WERI-Rb-1 (cell line): ENCODE measurements at places on chromosomes 6 and 20.

GRCh38 chr6:33417128-33417902 is 592 bp downstream of the CUTA start:
- peak; percentile 40 for DNase-seq

DNA sequence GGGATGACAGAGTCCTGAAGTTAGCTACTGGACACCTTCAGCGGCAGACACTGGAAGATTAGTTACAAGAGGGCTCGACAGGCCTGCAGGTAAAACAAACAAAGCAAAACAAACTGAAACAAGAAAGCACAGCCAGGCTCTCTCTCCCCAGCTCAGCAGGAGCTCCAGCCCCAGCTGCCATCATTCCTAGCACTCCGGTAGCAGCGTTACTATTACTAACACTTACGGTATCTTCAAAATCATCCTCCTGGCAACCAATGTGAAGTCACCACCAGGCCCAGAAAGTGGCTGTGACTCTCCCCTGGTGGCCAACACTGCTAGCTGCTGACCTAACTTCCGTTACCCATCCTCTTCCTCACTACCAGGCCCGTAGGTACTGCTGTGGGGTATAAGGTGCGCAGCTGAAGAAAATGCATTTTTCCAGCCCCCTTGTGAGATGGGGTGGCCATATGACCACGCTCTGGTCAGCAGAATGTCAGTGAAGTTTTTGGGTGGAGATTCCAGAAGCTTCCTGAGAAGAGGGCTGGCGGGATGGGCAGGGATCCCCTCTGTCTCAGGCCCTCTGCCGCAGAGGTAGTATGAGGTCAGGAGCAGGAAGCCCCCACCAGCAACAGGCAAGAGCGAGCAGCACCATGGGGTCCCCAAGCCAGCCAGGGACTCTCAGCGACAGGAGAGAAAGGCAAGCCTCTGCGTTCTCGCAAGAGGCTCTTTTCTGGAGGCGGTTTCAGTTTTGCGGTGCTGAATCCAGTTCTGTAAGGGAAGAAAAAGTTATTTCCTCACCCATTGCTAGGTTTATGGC is 37.4 kb upstream of the TBXT start:
- no peak for DNase-seq

DNA sequence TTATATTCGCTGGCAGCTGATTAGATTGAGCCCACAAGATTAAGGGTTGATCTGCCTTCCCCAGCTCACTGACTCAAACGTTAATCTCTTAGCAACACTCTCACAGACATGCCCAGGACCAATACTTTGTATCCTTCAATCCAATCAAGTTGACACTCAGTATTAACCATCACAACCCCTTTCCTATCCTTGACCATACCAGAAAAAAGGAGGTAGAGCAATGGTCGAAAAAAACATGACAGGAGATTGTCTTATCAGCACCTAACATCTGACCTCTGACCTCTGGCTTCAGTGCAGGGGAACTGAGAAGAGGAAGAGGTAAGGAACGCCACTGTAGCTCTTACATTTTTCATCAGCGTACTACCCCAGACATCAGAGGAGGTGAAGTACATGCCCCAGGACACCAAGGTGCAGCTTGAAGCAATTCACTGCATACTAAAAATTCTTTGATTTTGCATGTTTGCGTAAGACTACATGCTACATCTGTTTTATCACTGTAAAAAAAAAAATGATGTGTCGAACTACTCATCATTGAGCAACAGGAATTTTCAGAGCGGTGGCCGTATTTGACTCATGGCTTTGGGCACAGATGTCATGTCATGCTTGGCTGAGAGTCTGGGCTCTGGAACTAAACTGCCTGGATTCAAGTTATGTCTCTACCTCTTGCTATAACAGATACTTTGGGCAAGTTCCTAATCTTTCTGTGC is 188.0 kb upstream of the TAB2 start:
- DNase-seq = peak; percentile 43

DNA sequence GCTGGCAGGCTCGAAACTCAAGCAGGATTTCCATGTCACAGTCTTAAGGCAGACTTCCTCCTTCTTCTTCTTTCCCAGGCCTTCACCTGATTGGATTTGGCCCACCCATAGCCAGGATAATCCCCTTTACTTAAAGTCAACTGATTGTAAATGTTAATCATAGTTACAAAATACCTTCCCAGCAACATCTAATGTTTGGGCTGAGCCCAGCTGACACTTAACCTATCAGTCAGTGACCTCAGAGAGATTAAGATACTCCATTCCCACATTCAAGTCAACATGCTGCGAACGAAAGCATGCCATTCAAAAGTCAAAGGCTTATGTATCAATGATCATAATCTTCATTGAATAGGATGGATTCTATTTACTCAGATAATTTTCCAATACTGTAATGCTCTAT is 16.0 kb downstream of the MAP7 start:
- peak; percentile 36 for DNase-seq

GRCh38 chr6:1825926-1826325 is 216.2 kb downstream of the FOXC1 start:
- DNase-seq = no peak

DNA sequence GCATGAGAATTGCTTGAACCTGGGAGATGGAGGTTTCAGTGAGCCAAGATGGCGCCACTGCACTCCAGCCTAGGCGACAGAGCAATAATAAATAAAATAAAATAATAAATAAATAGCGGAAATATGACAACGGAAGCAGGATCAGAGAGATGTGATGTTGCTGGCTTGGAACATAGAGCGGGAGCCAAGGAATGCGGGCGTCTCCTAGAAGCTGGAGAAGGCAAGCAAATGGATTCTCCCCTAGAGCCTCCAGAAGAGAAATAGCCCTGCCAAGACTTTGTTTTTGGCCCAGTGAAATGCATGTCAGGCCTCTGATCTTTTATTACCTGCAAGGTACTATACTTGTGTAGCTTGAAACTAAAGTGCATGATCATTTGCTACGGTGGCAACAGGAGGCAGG is 12.4 kb downstream of the KIAA1755 start:
- DNase-seq = no peak

GRCh38 chr20:54250691-54251090 is 42.8 kb downstream of the PFDN4 start:
- DNase-seq = no peak

- peak; percentile 18 for DNase-seq
These were observed 243.7 kb upstream of the CHD6 start for GRCh38 chr20:41861772-41862422.

GRCh38 chr6:106184629-106185028 is 98.5 kb downstream of the PRDM1 start:
- DNase-seq = no peak

DNA sequence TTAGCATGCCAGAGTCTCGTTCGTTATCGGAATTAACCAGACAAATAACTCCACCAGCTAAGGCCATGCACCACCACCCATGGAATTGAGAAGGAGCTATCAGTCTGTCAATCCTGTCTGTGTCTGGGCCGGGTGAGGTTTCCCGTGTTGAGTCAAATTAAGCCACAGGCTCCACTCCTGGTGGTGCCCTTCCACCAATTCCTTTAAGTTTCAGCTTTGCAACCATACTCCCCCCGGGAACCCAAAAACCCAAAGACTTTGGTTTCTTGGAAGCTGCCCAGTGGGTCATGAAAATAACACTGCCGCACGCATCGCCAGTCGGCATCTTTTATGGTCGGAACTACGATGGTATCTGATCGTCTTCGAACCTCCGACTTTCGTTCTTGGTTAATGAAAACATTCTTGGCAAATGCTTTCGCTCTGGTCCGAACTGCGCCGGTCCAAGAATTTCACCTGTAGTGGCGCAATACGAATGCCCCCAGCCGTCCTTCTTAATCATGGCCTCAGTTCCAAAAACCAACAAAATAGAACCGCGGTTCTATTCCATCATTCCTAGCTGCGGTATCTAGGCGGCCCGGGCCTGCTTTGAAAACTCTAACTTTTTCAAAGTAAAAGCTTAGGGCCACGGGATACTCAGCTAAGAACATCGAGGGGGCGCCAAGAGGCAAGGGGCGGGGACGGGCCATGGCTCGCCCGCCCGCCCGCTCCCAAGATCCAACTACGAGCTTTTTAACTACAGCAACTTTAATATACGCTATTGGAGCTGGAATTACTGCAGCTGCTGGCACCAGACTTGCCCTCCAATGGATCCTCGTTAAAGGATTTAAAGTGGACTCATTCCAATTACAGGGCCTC is 1958.5 kb upstream of the DEFB115 start:
- no peak for DNase-seq

DNA sequence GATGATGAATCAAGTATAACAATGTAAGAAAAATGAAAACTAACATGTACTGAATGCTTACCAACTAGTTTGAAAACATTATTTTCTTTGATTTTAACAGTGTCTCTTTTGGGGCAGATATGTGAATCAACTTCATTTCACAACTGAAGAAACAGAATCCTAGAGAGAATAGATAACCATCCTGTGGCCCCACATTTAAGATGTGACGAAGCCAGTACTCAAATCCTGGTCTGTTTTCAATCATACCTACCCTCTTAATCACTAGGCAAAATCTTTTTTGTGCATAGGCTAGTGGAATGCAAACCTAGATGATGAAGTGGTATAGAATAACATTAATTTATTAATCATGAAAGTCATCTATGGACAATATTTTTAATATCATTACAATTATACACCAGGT is 371.6 kb upstream of the EPHA7 start:
- no peak for DNase-seq

GRCh38 chr20:41386502-41387427 is 20.1 kb upstream of the EMILIN3 start:
- DNase-seq = no peak

DNA sequence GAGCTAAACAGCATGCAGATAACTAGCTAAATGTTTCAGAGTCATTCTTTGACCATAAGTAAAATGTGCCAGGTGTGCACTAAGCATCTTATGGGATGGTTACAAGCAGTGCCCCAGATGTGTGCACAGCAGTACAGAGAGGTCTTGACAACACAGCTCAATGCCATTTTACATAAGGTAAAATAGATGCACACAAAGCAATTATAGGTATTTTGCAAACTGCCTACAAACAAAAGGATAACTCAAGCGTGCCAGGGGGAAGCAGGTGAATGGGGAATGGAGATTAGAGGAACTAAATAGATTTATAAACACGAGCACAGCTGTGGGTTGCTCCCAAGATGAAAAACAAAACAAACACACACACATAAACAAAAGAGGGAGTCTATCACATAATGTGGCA is 64.8 kb downstream of the SLC2A10 start:
- DNase-seq = no peak

- no peak for DNase-seq
These were observed 334.8 kb upstream of the SULF2 start for GRCh38 chr20:48120120-48120519.
